ENCODE measurements at places on chromosomes 11 and 22.
A peak's percentile ranks its signal among the peaks of the same experiment; 100 is the strongest.

- no peak for DNase-seq
Observed at GRCh38 chr11:71843858-71844257, 10.9 kb downstream of the DEFB108B start.

GRCh38 chr22:34993548-34993947, 72.4 kb upstream of the ISX start:
- DNase-seq: no peak

GRCh38 chr11:15038963-15039362, 34.4 kb upstream of the CALCB start:
- DNase-seq: peak; percentile 55

- DNase-seq: peak; percentile 71
Observed at GRCh38 chr11:86678823-86679222, 6.4 kb upstream of the ME3 start.

DNA sequence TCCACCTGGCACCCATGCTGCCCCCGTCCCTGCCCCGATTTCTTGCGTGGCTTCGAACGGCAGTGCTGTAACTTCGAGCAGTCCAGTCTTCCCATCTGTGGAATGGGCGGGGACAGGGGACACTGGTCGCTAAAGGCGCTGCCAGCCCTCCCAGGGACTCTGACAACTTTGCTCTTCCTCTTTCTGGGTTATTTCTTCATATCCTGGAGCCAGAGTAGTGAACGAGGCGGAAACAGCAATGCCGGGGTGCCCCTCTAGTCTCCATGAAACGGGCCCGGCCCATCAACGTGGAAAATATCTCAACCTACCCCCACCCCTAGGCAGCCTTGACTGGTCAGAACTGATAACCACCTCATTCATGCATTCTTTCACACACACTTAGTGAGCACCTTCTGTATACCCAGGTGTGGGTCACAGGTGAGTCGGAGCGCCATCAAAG, 42.8 kb downstream of the TRIOBP start:
- DNase-seq: no peak

DNA sequence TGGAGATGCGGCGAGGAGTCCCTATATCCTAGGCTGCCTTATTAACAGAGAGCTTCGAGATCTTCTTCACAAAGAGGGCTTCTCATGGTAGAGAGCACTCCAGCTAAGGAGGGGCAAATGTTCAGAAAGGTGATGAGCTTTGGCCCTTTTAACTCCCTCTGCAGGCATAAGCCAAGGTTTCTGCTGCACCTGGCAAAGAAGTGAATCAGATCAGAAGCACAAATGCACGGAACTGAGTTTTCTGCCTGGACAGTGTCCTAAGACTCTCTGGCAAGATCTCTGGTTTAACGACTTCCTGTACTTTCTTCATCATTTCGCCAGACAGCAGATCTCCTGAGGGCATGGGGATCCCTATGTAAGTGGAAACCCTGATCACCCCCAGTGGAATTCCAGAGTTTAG, 37.2 kb downstream of the POU2AF3 start:
- DNase-seq: no peak

DNA sequence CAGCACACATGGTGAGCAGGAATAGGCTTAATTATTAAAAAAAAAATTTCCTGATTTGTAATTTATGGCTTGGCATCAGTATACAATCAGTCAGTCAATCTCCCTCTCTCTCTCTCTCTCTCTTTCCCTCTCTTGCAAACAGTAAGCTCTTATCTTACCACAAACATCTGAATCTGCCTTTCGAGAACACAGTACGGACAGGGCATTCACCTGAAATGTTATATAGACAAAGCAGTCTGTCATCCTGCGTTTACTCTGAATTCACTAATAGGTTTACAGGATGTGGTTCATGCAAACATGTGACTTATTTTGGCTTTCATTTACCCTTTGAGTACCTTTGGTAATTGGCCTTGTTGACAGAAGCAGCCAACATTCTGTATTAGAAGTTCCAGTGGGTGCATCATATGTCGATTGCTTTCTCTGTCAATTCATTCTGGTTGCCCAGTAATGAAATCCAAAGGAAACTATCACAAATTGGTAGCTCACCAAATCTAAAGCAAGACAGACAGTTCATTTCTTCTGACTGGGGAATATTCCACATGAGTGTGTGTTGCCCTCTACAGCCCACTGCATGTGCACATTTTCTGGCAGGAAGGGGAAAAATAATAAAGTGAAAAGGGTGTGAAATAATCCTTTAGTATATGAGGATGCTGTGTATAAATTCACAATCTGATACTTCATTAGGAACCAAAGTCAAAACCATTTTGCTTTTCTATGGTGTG, 1058.2 kb downstream of the LRRC4C start:
- no peak for DNase-seq

- DNase-seq: peak; percentile 93
Observed at GRCh38 chr11:34044664-34045485, 6.7 kb upstream of the CAPRIN1 start.

- peak; percentile 59 for DNase-seq
Observed at GRCh38 chr22:19805821-19806212, 45.2 kb downstream of the TBX1 start.

GRCh38 chr11:93728792-93729128, 12.5 kb downstream of the TAF1D start:
- peak; percentile 30 for DNase-seq

- no peak for DNase-seq
Observed at GRCh38 chr22:21055880-21056319, 10.2 kb downstream of the LRRC74B start.

GRCh38 chr22:25545672-25546071, 18.8 kb upstream of the GRK3 start:
- DNase-seq: no peak

DNA sequence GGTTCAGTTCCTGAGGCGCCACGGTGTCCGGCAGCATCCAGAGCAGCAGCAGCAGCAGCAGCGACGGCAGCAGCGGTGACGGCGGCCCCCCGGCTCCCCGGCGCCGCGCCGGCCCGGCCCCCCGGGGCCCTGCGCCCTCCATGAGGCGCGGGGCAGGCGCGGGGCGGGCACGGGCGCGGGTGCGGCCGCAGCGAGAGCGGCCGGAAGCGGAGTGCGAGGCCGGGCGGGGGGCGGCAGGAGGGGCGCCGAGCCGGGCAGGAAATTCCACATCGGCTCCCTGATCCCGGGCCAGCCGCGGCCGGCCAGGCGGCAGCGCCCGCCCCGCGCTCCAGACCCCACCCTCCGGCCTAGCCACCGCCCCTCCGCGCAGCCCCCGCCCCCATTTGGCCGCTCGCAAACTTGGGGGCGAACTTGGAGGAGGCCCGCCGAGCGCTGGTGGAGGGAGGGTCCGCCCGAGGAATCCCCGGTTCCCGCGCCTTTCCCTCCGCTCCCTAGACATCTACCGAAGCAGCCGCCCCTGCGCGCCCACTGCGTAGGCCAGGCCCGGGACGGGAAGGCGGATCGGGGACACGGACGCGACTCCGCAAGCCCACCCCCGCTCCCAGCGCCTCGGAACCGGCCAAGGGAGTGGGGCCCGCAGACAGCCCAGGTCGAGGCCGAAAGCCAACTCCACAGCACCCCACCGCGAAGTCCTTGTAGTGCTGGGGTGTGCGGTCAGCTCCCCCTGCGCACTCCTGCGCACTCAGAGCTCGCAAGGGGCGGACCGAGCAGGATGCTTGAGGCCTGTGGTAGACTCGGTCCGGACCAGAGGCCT, at the start of gene SCARF2:
TSS of gene SCARF2 (minus strand) at position 213 of the 814 bp plus-strand sequence. CDS start at position 142, 71 bp downstream.
- peak; percentile 67 for DNase-seq

- peak; percentile 72 for DNase-seq
Observed at GRCh38 chr22:39999144-39999757, 4.5 kb downstream of the FAM83F start.

GRCh38 chr11:9380773-9381172, 3.7 kb upstream of the IPO7 start:
- DNase-seq: no peak

- DNase-seq: no peak
Observed at GRCh38 chr11:88193278-88193677, 18.0 kb upstream of the RAB38 start.

DNA sequence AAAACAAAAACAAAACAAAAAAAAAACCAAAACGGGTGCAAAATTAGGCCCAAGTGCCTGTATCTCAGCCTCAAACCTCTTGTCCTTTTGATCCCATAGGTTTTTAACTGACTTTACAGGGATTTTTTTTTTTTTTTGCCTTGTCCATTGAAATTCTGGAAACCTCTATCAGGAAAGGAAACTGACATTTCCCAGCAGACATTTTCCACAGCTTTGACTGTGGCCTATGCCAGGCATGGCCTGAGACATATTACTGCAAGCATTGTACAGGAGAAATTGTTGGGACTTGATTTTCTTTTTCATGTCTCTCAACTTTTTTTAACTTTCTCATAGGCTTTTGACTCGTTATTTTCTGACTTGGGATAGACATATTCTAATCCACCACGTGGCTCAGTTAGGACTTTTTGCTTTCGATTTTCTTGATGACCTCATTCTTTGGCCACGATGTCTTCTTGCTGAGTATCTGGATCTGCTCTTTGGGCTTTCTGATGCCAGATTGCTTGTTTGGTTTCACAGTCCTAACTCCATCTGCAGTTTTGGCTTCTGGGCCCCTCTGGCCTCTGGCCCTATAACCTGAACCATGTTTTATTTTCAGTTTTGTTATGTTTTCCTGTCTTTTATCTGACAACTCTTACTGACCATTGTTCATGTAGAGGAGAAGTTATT, 336.1 kb upstream of the C11orf87 start:
- no peak for DNase-seq

DNA sequence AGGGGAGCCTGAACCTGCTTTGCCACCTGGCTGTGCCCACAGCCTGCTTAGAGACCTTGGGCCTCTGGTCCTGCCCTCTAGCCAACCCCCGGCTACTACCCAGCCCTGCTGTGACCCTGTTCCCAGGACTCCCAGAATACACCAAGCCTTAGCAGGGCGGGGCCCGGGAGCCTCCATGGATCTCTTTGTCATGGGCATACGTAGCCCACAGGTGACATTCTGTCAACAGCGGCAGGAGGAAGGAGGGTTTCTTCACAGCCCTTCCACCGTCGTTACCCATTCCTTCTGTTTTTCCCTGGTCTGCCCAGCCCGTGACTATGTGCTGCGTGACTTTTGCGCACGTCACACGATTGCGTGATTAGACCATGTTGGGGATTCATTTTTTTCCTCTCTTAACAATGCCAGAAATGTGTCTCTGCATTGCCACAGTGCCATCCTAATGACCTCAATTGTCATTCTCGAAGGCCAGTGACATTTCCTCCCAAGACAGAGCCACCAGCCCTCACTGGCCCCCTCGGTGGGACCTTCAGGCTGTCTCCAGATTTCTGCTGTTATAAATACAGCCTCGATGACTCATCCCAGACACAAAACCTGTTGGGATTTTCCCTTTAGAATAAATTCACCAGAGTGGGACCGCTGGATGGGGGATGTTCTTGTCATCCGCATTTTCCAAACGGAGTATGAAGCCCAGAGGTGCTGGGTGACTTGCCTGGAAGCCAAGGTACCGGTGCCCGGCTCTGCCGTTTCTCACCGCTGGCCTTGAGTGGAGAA, 9.0 kb downstream of the SYT12 start:
- DNase-seq: peak; percentile 88

GRCh38 chr11:70312401-70313357, 42.2 kb downstream of the PPFIA1 start:
- DNase-seq: no peak

GRCh38 chr11:38182126-38182866, 1584.3 kb upstream of the RAG2 start:
- no peak for DNase-seq

GRCh38 chr22:36252754-36253522, at the start of gene APOL1:
Gene APOL1 (plus strand): TSS chr22:36253133. CDS start chr22:36254956, 1,823 bp downstream.
- peak; percentile 48 for DNase-seq

DNA sequence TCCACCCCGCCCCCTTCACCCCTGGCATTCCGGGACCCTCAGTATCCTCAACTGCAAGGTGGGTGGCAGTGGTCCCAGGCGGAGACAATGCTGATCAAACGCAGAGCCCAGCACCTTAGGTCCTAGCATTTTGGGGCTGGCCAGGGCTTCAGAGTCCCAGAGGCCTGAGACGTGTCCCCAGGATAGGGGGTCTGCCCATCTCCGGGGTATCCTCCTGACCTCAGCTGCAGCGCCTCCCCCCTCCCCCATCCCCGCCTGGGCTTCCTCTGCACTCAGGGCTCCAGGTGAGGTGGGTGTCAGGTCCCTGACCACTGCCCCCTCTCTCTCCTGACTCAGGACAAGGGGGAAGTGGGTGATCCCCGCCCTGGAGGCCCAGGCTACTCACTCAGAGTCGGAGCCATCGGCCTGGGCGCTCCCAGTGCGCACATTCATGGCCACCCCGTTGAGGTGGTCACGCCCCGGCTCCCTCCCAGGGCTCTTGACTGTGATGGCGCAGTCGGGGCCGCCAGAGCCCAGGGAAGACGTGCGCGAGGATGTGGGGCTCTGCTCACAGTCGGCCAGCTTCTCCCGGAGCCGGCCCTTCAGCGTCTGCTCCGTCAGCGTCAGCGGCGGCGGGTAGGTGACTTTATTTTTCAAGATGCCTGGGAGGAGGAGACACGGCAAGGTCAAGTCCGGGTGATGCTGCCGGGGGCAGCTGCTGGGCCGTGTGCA, 28.3 kb downstream of the TRMU start:
- DNase-seq: no peak

- DNase-seq: peak; percentile 66
Observed at GRCh38 chr11:7098235-7098832, 9.5 kb downstream of the RBMXL2 start.

- no peak for DNase-seq
Observed at GRCh38 chr11:1648653-1649420, 19.3 kb downstream of the KRTAP5-5 start.

- no peak for DNase-seq
Observed at GRCh38 chr11:92946707-92947106, 22.7 kb upstream of the MTNR1B start.

DNA sequence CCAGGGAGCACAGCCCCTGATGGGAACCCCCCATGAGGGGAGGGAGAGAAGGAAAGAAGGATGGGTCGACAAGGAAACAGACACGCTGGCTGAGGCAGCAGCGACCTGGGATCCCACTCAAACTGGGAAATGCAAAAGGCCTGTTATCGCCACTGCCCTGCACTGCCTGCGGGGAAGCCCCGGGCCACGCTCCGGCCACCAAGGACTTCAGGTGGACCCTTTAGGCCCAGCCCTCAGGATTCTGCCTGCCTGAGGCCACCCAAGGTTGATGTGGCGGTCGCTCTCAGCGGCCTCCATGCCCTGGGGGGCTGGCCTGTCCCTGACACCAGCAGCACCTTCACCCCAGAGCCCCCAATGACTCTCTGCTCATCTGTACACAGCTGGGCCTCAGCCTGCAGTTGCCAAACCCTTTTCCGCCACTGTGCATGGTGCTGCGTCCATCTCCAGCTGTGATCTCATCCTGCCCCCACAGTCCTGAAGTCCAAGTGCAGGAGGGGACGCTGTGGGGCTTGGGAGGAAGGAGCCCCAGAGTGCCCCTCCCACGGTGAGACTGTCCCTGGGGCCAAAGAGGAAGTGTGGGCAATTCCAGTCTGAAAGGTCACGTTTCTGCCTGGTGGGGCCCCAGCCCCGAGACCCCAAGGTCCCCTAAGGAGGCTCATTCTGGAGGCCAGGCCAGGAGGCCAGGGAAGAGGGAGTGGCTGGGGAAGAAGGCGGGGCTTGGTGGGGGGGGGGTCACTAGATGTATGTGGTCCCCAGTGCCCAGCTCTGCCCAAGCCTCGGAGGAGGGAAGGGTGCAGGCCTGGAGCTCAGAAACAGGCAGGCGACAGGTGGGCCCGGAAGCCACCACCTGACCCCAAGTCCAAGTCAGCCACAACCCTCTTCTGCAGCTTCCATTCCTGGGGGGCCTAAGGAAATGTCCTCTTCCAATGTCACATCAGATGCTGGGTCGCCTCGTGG, 31.6 kb downstream of the OSBPL5 start:
- DNase-seq: no peak
